ENCODE measurements at places on chromosomes 5 and 9. TPM values are rescaled to one million over a fixed set of nuclear protein-coding genes. Genes with fewer than 3 reads are reported as not detected.

The DNAH5 gene
- total RNA-seq, result not detected

The CD274 gene
- 0.18 TPM for total RNA-seq

The TAS2R1 gene
- not detected for total RNA-seq

The PDE6A gene
- total RNA-seq, result not detected

The RMRP gene
- total RNA-seq, result 26,070 TPM

The ACTBL2 gene
- total RNA-seq, result not detected

The ARHGEF39 gene
- 16.1 TPM for total RNA-seq

GRCh38 chr5:150763023-150763769 is 4.4 kb upstream of the DCTN4 start:
- peak; percentile 80 for DNase-seq

DNA sequence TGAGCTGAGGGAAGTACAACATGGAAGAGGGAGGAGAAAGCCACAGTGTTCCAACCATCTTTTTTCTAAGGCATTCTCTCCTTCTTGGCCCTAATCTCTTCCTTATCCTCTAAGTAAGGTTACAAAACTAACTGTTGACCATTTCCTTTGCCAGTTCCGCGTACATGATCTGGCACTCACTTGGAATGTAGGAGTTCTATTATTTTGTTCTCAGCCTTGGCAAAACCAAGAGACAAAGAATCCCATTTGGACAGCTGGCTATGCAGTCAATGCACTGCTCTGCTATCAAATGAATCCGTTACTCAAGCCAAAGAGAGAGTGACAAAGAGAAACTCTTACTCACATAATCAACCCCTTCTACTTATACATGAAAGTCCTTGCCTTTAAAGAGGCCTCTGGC is 410.3 kb downstream of the DTWD2 start:
- DNase-seq, result no peak

GRCh38 chr9:13952906-13953305 is 361.0 kb downstream of the NFIB start:
- no peak for DNase-seq

- no peak for DNase-seq
Observed at GRCh38 chr5:26872337-26872736, 166.0 kb downstream of the CDH9 start.

DNA sequence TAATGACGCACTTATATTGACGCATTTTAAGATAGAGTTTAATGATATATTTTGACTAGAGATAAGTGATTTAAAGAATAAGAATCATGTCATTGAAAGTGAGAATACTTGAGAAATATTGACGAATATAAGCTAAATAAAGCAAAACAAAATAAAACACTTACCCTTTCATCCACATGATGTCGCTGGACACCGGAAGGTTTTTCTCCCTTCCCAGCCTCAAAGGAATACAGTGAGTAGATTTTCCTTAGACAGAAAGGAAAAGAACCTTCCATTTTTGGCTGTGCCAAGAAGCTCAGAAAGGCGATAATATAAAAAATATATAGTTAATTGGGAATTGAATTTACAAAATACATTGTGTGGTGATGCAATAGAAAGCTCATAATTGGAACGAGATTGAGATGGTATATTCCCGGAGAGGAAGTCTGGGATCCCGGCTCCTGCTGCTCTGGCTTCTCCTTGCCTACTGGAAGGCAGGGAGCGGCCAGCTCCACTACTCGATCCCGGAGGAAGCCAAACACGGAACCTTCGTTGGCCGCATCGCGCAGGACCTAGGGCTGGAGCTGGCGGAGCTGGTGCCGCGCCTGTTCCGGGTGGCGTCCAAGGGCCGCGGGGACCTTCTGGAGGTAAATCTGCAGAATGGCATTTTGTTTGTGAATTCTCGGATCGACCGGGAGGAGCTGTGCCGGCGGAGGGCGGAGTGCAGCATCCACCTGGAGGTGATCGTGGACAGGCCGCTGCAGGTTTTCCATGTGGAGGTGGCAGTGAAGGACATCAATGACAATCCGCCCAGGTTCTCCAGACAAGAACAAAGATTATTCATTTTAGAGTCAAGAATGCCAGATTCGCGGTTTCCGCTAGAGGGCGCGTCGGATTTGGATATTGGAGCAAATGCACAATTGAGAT is at the start of gene PCDHA5:
Gene PCDHA5, plus strand, starts transcription at position 239 of the 906 bp plus-strand sequence.
- peak; percentile 31 for DNase-seq

DNA sequence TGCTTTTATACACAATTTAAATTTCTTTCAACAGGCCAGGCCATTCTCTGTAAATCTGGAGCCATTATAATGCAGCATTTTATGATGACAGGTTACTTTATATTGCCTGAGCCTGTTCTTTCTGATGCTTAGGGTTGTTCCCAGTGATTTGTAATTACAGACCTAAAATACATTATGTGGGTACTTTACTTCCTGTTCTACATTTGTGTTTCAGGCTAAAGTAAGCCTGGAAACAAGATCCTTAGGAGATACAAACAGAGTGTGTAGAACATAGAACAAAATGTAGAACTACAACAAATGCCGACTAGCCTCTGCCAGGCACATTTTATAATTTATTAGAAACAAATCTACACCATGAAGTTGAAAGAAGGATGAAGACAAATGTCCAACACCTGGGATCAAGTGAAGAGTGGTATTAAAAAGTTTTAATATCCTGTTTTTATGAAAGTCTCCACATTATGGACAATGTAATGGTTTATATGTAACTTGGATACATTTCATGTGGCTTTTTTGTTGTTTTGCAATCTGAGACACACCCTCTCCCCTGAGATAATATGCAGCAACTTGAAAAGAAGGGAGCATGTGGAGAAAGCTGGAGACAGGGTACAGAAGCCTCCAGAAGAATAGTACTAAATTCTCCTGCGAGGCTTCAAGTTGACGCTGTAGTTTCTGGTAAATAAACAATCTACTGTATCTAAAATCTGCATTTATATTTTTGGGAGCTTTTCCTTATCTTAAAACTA is 46.9 kb downstream of the VCAN start:
- no peak for DNase-seq

- no peak for DNase-seq
Observed at GRCh38 chr5:41770799-41771198, 99.4 kb downstream of the OXCT1 start.

DNA sequence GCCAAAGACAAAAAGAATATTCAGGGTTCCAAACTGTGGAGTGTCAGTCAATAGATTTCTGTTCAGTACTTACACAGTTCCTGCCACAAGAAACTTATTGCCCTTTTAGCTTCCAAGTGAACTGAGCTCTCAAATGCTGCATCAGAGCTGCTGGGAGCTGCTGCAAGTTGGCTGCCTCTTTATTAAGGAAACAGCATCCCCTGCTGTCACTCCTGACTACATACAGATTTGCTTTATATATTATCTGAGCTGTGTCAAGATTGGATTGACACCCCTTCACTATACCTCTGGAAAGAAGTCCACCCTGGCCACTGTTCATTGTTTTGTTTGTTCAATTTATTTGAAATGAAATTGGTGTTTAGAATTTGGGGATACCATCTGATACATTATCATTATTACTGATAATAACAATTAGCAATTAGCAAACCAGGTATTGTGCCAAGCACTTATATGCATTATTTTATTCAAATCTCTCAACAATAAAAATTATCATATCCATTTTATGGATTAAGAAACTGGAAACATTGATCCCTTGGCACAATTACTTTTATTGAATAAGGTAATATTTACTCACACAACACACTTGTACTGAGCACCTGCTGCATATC is 16.4 kb upstream of the C5orf58 start:
- DNase-seq, result peak; percentile 53

DNA sequence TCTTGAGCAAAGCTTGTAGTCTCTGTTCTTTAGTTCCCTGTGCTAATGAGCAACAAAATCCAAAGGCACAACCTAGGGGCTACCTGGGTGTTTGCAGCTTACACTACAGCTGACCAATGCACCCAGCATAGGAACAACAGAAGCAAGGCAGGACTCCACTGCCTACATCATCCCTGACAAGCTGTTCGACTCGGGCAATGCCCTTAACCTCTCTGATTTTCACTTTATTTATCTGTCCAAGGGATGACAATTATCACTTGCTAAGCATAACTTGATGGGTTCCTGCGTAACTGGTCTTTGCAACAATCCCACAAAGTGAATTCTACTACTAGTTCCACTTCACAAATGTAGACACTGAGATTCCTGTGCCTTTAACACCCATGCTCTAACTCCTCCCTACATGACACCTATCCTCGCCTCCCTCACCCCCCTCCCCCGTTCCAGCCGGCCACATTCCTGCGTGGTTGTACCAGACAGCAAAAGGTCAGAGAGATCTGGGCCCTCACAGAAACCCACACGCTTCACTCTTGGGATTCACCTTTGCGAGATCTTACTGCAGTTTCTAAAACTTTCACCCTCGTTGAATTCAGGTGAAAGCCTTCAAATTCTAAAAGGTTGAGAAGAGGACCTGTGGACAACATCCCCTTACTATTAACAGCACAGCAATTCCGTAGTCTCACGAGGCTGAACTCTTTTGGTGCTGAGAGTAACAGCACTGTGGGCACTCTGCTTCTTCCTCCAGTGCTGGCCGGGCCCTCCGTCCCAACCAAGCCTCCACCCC is 995 bp downstream of the IPPK start:
- DNase-seq, result peak; percentile 80

GRCh38 chr5:105752801-105753200 is 1917.9 kb downstream of the EFNA5 start:
- DNase-seq, result no peak
